NCI-H2081 treated with DMSO at 0.1 percent for 48 hours (cell line): ENCODE measurements at places on chromosomes 13 and 19.

- no peak for DNase-seq
Observed at GRCh38 chr19:15197942-15198341, 2.9 kb downstream of the NOTCH3 start.

- DNase-seq, result no peak
Observed at GRCh38 chr19:10895363-10895762, 24.0 kb downstream of the CARM1 start.

GRCh38 chr13:112105244-112105681, 38.3 kb downstream of the SOX1 start:
- no peak for DNase-seq

GRCh38 chr19:33125929-33126388, 6.0 kb upstream of the WDR88 start:
- no peak for DNase-seq

- DNase-seq, result no peak
Observed at GRCh38 chr19:29680447-29680846, 15.2 kb downstream of the PLEKHF1 start.

DNA sequence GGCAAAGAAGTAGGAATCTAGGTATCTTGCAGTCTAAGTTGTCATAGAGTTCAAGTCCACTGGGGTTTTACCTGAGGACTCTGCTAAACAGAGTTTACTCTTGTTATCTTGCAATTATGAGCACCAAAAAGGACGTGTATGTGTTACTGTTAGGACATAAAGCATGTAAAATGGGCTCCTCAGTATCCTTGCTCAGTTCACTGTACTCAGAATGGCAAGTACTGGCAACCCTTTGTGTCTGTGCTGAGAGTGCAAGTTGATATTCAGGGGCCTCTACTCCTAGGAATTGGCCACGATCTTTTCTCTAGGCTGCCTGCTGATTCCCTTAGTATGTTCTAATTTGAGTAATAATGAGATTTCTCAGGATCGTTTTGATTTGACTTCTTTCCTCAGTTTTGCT, 13.3 kb downstream of the TDRD3 start:
- DNase-seq, result no peak

DNA sequence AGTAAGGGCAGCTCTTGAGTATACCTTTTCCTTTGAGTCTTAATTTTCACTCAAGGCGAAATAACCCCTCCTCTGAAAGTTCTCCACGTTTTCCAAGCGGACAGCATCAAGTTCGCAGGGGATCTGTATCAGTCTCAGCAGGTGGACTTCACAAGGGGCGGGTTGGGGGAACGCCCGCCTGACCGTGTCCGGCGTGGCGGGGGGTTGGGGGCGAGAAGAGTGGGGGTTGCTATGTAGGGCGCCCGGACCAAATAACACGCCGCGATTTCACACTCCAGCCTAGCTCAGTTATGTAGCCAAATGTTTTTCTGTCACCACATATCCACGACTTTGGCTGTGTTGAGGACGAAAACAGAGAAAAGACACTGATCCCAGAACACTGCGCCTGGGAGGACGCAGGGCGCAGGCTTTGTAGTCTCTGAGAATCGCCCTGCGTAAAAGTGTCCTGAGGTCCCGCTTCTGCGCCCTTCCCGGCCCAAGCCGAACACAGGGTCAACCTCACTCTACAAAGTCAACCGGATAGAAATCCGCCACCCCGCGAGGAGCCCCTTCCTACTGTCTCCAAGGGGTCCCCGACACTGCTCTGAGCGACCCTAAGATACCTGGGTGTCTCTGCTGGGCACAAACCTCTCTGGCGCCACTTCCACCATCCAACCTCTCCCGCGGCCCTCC, 524 bp downstream of the RUBCNL start:
- DNase-seq, result no peak

- DNase-seq, result peak; percentile 70
Observed at GRCh38 chr13:53499576-53500133, 471.0 kb downstream of the OLFM4 start.

DNA sequence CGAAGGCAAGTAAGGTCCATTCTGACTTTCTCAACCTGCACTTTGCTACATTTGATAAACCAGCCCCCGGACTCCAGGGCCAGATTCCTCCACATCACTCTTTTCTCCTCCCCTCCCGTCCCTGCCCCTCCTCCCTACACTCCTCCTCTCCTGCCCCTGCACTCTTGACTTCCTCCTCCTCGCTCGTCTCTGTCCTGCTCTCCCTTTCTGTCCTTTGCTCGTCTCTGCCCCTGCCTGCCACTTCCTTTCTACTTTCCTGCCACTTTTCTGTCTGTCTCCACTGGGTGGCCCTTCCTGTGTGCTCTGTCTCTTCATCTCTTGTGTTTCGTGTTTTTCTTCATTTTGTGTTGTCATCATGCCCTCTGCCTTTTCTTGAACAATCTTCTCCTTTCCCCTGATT, 7.0 kb downstream of the U2AF2 start:
- DNase-seq, result no peak

GRCh38 chr13:31970231-31970930, 61.2 kb upstream of the FRY start:
- DNase-seq, result no peak

GRCh38 chr13:25682276-25682675, 310.5 kb downstream of the ATP8A2 start:
- no peak for DNase-seq

GRCh38 chr19:2394442-2395292, 32.7 kb downstream of the TIMM13 start:
- no peak for DNase-seq

GRCh38 chr19:13983213-13983889, 22.8 kb downstream of the RFX1 start:
- DNase-seq, result peak; percentile 20

DNA sequence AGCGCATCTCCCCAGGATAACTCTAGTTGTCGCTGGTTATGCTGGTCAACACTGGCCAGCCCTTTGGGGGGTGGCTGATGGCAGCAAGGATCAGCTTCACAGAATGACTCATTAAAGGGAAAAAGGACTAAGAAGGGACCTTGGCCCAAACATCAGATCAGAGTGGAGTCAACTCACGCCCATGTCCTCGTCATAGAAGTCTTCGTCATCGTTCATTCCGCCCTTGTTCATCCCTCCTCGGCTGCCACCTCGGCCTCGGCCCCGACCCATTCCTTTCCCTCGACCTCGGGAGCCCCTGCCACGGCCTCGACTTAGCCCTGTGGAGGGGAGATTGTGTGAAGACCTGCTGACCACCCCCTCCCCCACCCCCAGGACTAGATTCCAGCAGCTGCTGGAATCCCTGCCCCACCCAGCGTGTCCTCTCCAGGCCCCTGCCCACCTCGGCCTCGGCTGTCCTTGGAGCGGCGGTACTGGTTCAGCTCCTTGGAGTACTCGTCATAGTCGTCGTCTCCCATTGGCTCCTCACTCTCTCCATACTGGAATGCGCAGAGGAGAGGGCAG, 28.6 kb downstream of the ZC3H4 start:
- DNase-seq, result no peak

DNA sequence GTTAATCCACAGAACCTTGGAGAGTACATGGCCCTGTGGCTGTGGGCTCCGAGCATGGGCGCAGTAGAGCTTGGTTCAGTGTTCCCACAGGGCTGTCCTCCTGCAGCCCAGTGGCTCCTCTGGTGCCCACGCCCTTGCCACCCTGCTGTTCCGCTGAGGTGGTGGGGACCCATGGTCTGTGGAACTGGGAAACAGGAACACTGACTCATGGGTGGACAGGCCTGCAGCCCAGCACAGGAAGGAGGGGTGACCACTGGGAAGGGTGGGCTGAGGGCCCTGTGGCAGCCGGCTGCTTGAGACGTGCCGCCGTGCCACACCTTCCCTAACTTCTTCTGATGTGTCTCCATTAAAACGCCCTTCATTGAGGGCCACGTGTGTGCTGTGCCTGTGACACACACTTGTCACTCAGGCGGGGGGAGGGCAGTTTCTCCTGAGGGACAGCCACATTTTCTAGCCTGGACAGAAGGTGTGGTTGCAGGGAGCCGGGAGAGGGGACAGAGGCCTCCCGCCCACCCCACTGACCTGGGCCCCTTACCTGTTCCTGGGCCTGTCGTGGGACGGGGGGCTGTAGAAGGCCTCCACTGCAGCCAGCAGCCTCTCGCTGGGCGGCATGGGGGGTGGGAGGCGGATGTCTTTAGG, 21.1 kb downstream of the CHERP start:
- DNase-seq, result no peak

GRCh38 chr13:30743319-30744055, 8.1 kb downstream of the ALOX5AP start:
- no peak for DNase-seq

DNA sequence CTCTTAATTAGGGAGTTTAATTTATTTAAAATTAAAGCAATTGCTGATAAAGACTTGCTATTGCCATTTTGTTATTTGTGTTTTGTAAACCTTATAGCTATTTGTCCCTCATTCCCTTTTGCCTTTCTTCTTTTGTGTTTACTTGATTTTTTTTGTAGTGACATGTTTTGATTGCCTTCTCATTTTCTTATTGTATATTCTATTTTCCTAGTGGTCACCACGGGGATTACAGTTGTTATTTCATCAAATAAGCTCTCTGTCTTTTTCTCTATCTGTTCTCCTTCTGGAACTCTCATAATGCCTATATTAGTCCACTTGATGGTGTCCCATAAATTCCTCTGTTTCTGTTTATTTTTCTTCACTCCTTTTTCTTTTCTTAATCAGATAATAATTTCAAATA, 64.4 kb upstream of the FRY start:
- no peak for DNase-seq

GRCh38 chr19:1429750-1430149, 8.4 kb upstream of the RPS15 start:
- no peak for DNase-seq

- no peak for DNase-seq
Observed at GRCh38 chr13:113135281-113135760, 12.7 kb downstream of the F10 start.

DNA sequence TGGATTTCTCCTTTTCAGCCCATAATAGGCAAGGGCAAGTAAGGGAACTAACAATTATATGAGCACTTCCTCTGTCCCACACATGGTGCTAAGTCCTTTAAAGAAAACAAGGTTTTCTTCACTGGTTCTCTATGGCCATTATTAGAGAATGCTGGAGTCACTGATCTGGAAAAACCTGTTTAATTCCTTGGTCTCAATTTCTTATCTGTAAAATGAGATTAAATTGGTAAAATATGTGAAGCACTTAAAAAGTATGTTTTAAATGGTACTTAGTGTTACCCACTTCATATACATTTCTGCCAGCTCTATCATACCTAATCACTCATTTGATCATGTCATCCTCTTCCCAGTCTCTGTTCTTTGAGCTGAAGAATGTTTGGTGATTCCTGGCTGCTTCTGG, 39.4 kb downstream of the LRCH1 start:
- DNase-seq, result no peak

DNA sequence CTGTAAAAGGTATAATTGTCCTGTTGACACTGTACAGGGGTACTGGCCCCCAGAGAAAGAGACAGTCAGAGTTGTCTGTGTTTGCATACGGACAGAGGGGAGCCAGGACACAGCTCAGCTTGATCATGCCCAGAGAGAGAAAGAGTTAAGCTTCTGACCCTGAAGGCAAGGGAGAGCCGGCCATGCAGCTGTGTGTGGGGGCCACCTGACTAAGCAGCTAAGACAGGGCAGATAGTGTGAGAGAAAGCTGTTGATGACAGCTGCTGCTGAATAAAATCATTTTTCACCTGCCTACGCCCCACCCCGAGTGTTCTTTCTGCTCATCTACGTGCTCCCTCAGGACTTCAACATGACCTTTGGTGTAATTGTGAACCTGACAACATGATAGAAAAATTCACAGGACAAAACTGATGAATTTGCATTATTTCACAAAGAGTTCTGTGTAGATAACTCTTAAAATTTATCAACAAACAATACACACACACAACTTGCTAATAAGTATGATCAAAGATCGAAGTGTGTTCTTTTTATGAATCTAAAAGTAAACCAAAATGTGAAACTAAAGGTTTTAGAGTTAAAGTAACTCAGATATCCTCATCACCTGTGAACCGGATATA, 1294.3 kb upstream of the ATXN8OS start:
- no peak for DNase-seq

DNA sequence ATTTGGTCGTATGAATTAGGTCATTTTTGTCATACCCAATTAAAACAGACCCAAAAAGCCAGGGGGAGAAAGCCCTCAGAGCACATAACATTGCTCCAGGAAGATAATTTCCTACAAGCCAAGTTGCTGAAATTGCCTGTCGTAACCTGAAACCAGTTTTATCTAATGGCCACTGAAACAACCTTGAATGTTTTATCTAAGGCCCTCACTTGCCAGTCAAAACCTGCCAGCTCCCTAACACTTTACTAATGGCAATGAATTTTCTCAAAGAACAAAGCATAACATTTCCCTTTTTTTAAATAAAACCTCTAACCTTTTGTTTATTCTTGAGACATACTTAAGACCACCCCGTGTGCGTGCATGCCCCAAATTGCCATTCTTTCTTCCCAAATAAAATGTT, 496.2 kb upstream of the KLHL1 start:
- no peak for DNase-seq

DNA sequence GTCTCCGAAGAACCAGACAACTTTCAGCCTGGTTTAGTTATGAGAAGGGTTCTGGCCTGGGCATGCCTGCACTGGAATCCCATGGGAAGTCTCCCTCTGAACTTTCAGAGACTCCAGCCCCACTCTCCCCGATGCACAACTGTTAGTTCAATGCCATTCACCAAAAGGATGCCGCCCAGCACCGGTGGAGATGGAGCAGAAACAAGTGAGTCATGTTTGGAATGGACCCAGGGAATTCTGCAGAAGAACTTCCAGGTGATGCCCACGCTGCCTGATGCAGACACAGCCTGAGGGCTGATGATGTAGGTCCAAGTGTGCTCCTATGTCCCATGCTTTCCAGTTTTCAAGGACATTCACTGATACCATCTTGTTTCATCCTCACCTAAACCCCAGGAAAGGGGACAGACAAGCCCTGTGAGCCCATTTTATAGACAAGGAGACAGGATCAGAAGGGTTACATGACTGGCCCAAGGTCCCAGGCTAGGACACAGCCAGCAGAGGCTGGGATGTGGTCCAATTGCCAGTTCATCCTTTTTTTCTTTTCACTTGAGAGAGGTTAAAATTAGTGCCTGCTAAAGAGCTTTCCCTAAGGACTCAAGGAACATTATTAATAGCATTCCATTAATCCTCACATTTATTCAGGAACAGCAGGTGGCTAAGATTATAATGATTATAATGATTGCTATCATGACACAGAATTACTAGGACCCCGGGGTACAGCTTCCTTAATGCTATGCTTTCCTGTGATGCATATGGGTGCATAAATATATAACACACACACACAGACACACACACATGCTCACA, 39.5 kb downstream of the SIAH3 start:
- no peak for DNase-seq
